ENCODE measurements at places on chromosomes 5 and 9. TPM values are rescaled to one million over a fixed set of nuclear protein-coding genes. Genes with fewer than 3 reads are reported as not detected.
A peak's percentile ranks its signal among the peaks of the same experiment; 100 is the strongest.

DNA sequence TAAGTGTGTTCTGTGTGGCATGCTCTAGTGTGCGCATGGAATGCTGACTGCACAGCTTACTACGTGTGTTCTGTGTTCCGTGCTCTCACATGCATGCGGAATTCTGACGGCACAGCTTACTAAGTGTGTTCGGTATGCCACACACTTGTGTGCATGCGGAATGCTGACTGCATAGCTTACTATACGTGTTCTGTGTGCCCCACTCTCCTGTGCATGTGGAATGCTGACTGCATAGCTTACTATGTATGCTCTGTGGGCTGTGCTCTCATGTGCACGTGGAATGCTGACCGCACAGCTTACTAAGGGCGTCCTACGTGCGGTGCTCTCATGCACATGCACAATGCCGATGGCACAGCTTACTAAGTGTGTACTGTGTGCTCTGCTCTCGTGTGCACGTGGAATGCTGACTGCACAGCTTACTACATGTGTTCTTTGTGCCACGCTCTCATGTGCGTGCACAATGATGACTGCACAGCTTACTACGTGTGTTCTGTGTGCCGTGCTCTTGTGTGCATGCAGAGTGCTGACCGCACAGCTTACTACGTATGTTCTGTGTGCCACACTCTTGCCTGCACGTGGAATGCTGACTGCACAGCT is 548.9 kb downstream of the IRX1 start:
- DNase-seq: no peak

DNA sequence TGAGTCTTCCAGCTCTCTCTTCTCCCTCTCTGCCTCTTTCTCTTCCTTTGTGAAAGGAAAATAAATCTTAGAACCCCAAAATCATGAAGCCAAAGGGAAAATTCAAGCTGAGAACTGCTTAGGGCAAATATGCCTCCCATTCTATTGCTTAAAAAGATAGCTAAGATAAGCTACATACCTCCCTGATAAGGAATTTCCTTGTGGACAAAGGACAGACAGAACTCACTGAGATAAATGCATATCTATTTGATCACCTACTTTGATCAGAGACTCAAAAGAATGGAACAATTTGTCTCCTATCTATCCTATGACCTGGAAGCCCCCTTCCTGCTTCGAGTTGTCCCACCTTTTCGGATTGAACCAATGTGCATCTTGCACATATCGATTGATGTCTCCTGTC is 220.6 kb upstream of the NMUR2 start:
- DNase-seq: no peak

DNA sequence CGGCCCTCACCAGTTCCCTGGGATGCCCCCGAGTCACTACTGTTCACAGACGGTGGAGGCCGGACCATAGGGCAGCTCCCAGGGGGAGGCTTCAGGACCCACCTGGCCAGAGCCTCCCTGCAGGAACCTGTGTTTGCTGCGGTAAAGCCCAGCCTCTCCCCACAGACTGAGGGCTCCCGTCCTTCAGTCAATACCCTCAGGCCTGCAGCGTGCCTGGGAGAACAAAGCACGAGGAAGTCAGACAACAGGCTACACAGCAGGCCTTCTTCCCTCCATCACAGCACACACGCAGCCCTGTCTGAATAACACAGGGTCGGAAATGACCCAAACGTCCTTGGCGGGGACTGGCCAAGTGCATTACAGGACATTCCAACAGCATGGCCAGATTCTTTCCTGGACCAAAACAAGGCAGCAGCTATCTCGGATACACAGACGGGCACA is 34.4 kb downstream of the COL23A1 start:
- DNase-seq: no peak

DNA sequence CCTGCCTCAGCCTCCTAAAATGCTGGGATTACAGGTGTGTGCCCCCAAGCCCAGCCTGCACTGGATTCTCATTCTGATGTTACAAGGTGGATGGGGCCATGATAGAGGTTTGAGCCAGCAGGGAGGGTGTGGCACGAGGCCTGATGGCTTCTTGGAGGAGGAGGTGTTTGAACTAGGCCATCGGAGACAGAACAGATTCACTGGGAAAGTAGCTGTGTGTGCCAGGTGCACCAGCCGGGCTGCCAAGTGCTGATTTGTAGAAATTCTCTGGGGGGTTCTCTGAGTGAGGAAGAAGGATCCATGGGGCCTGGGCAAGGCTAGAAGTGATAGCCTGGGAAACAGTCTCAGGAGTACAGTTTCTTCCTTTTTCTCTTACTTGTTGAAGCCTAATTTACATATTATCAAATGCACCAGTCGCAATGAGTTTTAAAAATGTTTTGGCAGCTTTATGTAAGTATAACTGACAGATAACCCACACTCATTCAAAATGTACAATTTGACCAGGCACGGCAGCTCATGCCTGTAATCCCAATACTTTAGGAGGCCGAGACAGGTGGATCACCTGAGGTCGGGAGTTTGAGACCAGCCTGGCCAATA is 31.1 kb upstream of the STXBP1 start:
- no peak for DNase-seq

GRCh38 chr5:72313141-72313540 is 6.9 kb downstream of the MRPS27 start:
- DNase-seq: no peak

DNA sequence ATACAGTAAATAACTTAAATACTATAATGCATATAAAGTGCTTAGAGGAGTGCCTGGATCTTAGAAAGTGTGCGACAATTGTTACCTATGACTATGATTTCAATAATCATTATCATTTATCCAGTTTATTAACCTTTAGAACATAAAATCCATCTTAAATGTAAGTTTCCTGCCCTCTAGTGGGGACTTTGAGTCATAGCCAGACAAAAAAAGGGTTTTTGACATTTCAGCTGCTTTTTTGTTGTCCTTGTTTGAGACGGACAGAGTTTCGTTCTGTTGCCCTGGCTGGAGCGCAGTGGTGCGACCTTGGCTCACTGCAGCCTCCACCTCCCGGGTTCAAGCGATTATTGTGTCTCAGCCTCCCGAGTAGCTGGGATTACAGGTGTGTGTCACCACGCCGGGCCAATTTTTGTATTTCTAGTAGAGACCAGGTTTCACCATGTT is 9.7 kb upstream of the C9orf152 start:
- DNase-seq: no peak

- DNase-seq: no peak
Observed at GRCh38 chr9:117777823-117778222, 73.6 kb downstream of the TLR4 start.

GRCh38 chr5:109703829-109704228 is 14.1 kb downstream of the MAN2A1 start:
- no peak for DNase-seq

- no peak for DNase-seq
Observed at GRCh38 chr5:115116001-115116400, 53.7 kb downstream of the TRIM36 start.

DNA sequence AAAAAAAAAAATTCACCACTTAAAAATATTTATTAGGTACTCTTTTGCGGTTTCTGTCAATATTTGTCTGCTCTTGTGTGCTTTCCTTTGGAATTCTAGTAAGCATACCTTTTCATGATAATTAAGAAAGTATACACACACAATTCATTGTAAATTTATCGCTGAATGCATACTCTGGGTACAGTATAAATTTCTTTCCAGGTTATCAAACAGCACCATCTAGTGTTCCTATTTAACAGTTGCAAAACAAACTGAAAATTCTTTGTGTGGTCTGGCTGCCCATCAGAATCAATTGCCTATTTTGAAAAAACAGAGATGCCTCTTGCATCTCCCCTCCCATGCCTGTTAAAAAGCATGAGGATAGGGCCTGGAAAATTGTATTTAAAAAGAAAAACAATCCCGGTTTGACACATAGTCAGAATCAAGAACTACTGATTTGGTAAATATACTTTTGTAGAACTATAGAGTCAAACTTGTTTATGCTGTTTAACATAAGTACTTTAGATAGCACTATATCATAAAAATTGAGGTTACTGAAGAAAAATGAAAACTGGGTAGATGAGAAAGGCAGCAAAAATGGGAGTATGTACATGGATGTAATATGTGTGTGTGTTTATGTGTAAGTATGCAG is 16.2 kb downstream of the PGGT1B start:
- no peak for DNase-seq

GRCh38 chr9:4333787-4334186 is 33.9 kb upstream of the GLIS3 start:
- DNase-seq: no peak

- DNase-seq: no peak
Observed at GRCh38 chr5:170885256-170885655, 23.4 kb downstream of the RANBP17 start.

DNA sequence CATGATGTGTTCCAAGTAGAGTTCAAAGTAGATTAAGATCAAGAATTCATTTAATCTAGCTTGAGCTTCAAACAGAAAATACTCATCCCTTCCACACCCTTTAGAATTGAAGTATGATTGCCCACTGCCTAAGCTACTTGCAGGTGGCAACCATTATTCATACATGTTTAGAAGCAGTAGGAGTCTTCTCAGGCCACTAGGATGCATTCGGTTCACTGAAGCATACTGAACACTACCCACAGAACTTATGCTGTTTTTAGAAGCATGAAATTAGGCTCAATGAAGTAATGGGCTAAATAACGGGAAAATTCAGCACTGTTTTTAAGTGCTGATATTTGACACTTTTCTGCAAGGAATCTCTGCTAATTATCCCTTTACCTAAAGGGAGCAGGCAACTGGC is 263.4 kb downstream of the DEPDC1B start:
- no peak for DNase-seq

GRCh38 chr5:31671339-31671741 is 32.4 kb downstream of the PDZD2 start:
- DNase-seq: peak; percentile 36

GRCh38 chr5:134103998-134104654 is 10.4 kb upstream of the TCF7 start:
- no peak for DNase-seq

DNA sequence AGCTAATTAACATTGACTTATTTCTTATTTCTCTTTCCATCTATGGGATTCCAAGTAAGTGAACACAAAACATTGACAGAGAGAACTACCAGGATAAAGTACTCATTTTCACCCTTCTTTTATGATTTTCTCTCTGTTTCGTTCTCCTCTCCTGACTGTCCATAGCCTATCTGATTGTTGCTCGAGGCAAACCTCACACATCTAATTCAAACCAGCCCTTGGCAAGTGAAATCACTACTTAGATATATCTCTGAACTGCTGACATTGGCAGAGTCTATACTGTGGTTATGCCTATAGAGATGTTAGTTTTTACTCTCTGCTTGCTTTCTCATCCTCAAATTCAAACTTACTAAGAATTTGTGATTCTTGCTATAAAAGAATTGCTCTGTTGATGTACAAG is 248.8 kb downstream of the ISL1 start:
- DNase-seq: no peak

DNA sequence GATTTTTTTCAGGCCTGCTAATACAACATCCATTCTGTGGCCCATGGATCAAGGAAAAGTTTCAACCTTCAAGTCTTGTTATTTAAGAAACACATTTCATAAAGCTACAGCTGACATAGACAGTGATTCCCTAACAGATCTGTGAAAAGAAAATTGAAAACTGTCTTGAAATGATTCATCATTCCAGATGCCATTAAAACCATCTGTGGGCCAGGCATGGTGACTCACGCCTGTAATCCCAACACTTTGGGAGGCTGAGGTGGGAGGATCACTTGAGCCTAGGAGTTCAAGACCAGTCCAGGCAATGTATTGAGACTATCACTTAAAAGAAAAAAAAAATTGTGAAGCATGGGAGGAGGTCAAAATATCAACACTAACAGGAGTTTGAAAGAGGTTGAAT is 6.0 kb downstream of the RAPGEF6 start:
- DNase-seq: no peak

DNA sequence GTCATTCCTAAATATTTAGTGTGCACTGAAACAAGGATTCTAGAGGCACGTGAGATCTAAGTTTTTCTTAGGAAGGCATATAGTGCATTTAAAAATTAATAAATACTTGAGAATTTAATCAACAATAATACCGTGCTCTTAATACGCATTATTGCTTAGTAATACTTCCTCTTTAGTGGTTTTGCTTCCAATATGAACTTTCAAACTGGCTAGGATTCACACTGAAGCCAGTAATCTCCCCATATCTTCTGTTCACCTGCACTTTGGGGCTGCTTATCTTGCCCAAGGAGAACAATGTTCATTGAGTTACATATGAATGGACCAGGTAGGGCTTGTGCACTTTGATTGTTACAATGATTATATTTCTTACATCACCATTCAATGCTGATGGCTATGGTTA is 180.5 kb upstream of the RIOK2 start:
- DNase-seq: no peak

DNA sequence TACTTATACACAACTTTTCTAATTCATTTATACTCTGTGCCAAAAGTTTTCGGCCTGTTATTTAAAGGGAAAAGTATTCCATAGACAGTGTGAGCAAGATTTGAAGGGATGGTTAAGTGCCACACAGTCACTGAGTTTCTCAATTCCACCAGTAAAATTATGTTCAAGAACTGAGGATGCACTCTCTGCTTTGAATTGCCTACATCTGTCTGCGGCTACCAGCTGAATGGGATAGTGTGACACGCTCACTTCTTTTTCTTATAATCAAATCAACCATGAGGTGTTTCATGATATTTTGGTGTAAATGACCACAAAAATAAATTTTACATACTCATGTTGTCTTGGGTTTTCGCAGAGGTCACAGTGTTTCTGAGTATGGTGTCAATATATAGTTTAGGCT is 218.4 kb upstream of the TMEM161B start:
- DNase-seq: no peak

DNA sequence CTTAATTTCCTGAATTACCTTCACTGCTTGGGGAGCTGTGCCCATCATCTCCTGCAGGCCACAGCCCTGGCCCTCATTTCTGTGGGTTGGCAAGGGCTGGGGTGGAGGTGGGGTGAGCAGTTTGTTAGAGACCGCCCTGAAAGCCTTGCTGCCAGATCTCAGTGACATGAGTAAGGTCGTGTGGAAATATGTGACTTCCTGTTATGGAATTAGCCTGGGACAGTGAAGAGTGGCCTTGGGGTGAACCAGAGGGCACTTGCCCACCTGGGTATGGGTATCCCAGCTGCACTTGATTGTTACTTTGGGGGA is 2.5 kb upstream of the HNRNPAB start:
- no peak for DNase-seq

- DNase-seq: no peak
Observed at GRCh38 chr5:38538161-38538560, 18.3 kb downstream of the LIFR start.

GRCh38 chr9:130345897-130346385 is 80.4 kb downstream of the HMCN2 start:
- no peak for DNase-seq

GRCh38 chr9:99400184-99400731 is 178.2 kb downstream of the SEC61B start:
- DNase-seq: no peak

- no peak for DNase-seq
Observed at GRCh38 chr5:134115806-134116175, 1.3 kb downstream of the TCF7 start.

GRCh38 chr5:150075806-150076205 is 10.5 kb downstream of the CSF1R start:
- no peak for DNase-seq

Gene RNF208
- polyA plus RNA-seq: 5.9 TPM

Gene CMBL
- polyA plus RNA-seq: 99.4 TPM

Gene GCNT4
- 1.1 TPM for polyA plus RNA-seq

Gene TLX3
- not detected for polyA plus RNA-seq

Gene GABRA6
- not detected for polyA plus RNA-seq

Gene COL5A1
- 1.7 TPM for polyA plus RNA-seq

Gene COL23A1
- 1.5 TPM for polyA plus RNA-seq

Gene C9orf50
- not detected for polyA plus RNA-seq

Gene PCDHA1
- polyA plus RNA-seq: not detected

Gene CCDC192
- 0.12 TPM for polyA plus RNA-seq

Gene LCN1
- polyA plus RNA-seq: not detected

Gene GABRB2
- 0.14 TPM for polyA plus RNA-seq

Gene PCDHA11
- polyA plus RNA-seq: 0.03 TPM

Gene ZNF883
- 0.62 TPM for polyA plus RNA-seq

Gene LCN2
- polyA plus RNA-seq: 0.90 TPM

Gene MYMK
- 0.60 TPM for polyA plus RNA-seq
